ENCODE measurements at places on chromosomes 1 and 21.

DNA sequence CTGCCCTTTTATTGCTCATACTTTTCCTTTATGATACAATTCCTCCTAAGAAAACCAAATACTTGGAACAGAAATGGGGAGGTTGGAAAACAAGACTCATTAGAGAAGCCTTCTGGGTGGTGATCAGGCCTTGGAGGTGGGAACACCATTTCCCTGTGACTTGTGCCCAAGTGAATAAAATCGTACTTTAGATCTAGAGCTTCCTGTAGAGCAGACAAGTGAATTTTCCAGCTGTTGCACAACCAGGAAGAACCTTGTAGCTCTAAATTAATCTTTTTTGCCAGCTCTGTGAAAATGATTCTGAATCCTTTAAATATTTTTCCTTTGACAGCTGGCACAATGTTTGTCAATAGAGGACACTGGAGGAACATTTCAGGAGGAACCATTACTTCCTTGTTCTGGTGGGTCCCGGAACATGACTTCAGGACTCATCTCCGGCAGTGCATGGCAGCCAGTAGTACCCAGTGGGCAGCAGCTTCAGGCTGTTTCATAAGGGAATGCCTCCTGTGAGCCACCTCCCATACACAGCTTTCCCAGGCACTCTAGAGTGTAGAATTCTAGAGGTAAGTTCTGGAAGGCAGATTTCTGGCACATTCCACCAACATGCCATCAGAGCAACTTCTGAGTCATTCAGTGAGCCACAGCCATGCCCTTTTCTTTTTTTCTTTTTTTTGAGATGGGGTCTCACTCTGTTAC, 5.5 kb upstream of the SNAPIN start:
- peak; percentile 42 for DNase-seq

- no peak for DNase-seq
These were observed 355.0 kb upstream of the ESRRG start for GRCh38 chr1:217078078-217078690.

DNA sequence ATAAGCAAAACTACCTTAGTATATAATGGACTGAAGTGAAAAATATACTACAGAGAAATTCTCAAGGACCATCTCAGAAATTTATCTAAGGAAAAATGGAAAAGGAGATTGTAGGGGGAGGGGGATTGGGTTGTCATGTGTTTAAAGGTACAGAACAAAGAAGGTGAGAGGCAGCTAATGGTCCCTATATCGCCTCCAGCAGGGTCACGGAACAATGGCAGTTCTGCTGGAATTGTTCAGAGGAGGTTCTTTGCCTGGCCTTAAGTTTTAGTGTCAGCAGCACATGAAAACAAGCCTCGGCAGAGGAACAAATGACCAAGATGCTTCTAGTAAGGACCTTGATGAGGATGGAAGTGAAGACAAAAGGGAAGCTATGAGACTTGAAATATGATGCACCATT, 42.0 kb upstream of the RGS2 start:
- DNase-seq, result no peak

DNA sequence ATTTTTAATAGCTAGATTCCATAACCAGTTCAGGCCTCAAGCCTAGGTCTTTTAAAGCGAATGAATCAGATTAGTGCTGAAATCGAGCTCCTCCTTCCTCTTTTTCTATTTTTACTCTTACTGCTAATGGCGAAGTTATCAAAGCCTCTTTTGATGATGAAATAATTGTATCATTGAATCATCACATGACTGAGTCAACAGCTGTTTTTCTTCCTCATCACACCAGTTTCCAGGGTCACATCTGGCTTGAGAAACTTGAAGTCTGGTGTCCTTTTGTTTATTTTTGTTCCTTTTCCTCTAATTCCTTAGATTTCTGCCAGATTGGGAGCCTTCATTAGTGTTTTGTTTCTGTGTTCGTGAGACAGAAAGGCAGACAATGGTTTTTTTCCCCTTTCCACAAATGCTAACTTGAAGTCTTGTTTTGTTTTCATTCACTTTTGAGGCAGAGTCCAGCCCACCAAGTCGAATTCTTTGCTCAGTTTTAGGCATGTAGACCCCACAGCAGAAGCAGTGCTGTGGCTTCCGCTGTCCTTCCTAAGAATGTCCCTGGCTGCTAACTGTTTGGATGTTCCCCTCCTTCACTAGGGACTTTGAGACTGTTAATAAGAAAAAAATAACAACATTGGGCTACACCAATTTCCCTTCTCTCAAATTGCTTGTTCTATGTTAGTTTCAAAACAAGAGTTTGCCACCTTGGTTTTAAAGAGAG, 51.9 kb upstream of the FMOD start:
- peak; percentile 73 for DNase-seq

GRCh38 chr1:221700948-221701347, 40.9 kb downstream of the DUSP10 start:
- no peak for DNase-seq

DNA sequence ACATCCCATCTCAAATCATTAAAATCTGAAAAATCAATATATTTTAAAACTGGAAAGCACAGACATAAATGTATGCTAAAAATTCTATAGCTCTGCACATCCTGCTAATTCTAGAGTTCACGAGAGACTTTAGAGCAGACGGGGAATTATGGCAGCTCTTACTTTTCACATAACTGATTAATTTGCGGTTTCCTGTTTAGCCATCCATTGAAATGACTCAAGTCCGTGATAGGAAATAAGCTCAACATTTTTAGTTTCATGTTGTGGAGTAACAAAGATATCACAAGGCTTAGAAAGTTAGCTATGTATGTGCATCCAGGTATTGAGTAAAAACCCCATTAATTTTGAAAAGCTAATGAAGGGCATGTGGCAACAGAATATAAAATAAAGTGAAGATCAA, 123.2 kb downstream of the SMYD2 start:
- peak; percentile 90 for DNase-seq

DNA sequence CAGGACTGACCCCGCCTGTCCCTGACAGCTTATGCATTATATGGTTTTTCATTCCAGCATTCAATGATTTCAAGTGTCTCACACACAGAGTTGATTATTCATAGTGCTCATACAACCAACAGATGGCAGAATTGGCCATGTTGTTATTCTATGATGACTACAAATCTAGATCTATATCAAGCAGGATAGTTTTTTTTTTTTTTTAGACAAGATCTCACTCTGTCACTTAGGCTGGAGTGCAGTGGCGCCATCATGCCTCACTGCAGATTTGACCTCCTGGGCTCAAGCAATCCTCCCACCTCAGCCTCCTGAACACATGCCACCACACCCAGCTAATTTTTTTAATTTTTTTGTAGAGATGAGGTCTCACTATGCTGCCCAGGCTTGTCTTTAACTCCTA, 40.1 kb upstream of the LRRC8D start:
- peak; percentile 63 for DNase-seq

GRCh38 chr1:200364831-200365230, 45.0 kb downstream of the ZNF281 start:
- peak; percentile 36 for DNase-seq

DNA sequence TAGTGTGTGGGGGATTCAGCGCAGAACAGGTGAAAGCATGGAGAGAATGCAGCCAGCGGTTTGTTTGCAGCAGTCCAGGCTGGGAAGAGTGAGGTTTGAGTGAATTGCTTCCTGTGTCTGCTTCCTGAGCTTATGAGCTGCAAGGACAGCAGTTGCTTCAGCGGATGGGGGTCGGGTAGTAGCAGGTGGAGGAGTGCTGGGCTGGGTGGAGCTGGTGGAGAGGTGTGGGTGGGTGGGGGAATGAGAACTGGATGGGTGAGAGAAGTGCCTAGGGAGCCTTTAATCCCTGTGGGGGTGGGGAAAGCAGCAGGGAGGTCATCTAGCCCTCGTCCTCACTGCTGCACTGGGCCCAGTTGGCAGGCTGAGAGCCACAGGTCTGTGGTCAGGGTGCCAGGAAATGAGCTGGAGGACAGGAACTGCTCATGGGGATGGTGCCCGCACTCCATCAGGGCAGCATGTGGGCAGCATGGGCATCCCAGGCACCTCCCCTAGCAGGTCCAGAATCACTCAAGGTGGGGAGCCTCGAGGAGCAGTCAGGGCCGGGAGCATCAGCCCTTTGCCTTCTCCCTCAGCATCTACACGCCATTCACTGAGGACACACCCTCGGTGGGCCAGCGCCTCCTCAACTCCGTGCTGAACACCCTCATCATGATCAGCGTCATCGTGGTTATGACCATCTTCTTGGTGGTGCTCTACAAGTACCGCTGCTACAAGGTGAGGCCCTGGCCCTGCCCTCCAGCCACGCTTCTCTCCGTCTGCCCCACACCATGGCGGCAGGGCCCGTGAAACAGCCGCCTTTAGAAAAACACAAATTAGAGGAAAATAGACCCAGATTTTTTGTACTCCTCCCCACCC, 14.8 kb downstream of the PSEN2 start:
- no peak for DNase-seq

DNA sequence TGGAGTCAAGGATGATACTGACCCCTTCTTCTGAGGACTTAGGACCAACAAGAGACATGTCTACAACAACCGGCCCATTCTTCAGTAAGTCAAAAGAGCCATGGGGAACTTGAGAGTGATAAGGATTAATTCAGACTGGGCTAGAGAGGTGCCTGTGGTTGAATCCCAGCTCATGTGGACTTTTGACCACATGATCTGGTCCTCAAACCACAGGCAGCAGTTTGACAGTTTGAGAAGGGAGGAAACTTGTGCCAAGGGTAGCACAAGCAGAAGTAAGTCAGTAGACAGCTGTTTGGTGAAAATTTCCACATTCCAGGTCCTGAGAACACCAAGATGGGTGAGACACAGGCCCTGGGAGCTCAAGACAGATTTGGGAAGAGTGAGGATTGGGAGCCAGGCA, 19.8 kb downstream of the SH3BP5L start:
- no peak for DNase-seq

DNA sequence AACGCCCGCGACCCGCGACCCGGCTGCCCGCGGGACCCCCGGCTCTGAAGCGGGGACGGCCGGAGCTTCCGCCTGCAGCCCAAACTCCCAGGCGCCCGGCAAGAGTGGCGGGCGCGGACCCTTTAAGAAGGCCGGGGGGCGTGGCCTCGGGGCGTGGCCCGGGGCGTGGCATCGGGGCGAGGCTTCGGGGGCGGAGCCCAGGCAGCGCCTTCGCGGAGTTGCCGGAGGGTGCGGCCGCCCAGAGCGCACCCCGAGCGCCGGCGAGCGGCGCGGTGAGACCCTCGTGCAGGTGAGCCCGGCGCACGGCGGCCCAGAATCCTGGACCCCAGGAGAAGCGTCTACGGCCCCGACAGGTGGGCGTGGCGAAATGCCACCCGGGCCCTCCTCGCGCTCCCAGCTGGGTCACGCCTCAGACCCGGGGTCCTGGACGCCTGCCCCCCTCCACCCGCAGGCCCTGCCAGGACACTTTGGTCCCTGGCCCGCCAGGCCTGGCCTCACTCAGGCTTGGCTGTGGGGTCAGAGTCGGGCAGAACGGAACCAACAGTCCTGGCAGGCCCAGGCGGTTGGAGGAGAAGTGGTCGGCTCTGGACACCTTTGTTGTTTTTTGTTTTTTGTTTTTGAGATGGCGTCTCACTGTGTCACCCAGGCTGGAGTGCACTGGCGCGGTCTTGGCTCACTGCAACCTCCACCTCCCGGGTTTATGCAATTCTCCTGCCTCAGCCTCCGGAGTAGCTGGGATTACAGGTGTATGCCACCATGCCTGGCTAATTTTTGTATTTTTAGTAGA, 14.4 kb downstream of the RNF223 start:
- peak; percentile 77 for DNase-seq

DNA sequence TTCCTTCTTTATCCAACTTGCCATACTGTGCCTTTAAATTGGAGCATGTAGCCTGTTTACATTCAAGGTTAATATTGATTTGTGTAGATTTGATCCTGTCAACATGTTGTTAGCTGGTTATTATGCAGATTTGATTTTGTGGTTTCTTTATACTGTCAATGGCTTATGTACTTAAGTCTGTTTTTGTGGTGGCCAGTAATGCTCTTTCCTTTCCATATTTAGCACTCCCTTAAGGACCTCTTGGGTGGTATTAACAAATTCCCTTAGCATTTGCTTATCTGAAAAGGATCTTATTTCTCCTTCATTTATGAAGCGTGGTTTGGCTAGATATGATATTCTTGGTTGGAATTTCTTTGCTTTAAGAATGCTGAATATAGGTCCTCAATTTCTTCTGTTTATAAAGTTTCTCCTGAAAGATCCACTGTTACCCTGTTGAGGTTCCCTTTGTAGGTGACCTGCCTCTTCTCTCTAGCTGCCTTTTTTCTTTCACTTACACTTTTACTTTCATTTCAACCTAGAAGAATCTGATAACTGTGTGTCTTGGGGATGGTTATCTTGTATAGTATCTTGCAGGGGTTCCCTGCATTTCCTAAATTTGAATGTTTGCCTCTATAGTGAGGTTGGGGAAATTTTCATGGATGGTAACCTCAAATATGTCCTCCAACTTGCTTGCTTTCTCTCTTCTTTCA, 86.9 kb upstream of the NEGR1 start:
- DNase-seq, result no peak

DNA sequence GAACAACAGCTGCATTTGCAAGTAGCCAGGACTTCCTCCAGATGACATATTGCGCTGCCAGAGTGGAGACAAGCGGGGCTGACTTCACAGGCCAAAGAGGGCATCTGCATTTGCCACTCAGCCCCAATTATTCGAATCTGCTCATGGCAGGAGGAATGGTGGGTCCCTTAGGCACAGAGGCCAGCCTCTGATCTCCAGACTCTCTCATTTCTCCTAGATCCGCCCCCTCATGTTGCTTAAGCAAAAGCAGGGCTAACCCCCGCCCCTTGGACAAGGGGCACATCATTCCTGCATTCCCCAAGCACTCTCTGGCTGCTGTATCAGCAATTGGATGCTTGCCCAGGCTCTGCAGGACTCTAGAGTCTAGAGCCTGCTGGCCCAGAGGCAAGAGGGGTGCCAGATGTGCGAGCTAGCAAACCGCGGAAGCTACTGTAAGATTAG, 262.4 kb downstream of the ST6GALNAC3 start:
- peak; percentile 87 for DNase-seq

DNA sequence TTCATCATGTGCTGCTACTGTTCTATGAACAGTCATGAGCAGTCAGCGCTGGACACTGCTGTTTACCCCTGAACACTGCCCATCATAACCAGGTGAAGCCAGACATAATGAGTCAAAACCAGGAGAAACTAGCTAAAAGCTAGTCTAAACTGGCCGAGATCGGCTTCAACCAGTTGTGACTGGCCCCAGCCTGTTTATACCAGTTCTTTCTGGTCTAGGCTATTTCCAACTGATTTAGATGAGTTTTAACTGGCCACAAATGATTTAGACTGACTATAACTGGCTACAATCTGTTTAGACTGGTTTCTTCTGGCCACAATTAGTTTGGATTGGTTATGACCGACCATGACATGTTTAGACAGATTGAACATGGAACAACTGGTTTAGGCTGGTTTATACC, 348.3 kb upstream of the CAMK1G start:
- no peak for DNase-seq

DNA sequence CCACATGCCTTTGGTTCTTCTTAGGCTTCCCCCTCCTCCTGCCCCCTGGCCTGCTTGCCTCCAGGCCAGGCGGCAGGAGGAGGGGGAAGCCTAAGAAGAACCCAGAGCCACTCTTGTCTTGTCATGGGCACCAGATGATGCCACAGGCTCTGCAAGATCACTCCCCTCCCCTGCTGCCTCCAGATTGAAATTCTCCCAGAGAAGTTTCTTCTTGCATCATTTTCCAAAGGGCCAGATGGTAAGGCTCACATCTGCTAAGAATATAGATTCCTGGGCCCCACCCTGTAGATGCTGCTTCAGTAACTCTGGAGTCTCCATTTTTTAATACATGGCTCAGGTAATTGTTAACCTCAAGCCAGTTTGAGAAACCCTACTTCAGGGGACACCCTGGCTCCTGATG, 60.8 kb downstream of the FAM163A start:
- DNase-seq, result no peak

GRCh38 chr21:38857152-38857825, 51.6 kb downstream of the ETS2 start:
- no peak for DNase-seq
